T-helper 2 cell (primary cell): ENCODE measurements at places on chromosomes 2 and 18.

DNA sequence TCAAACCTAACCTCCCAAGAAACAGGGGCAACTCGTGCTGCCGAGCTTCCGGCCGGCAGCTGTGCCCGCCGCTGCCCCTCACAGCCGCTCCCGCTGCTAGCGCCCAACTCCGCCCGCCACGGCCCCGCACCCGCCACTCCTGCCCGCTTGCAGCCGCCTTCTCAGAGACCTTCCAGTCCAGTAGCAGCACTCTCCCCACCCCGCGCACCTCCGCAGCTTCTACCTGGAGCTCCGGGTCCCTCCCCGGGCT, 722 bp upstream of the C2orf15 start:
- no peak for DNase-seq

GRCh38 chr2:55883357-55883756, 40.2 kb downstream of the EFEMP1 start:
- no peak for DNase-seq

- no peak for DNase-seq
These were observed 579 bp upstream of the EMX1 start for GRCh38 chr2:72916743-72917137.

GRCh38 chr2:55917117-55917516, 6.5 kb downstream of the EFEMP1 start:
- DNase-seq, result no peak

GRCh38 chr2:173990970-173991819, 26.0 kb upstream of the SP3 start:
- DNase-seq, result no peak

GRCh38 chr2:24125956-24126355, 2.7 kb downstream of the FAM228B start:
- DNase-seq, result no peak

DNA sequence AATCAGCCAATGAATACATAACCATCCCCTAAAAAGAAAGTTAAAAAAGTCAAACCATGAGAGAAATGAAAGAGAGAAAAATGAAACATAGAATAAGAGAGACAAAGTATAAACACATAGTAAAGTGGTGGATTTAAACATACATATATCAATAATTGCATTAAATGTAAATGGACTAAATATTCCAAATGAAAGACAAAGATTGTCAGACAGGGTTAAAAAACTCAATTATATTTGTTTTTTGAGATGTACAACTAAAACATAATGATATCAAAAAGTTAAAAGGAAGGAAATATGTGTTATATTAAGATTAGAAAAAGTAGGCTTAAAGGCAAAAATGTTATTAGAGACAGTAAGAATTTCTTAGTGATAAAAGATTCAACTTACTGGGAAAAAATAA, 83.8 kb upstream of the CELF4 start:
- DNase-seq, result no peak

GRCh38 chr2:139162456-139162855, 382.3 kb upstream of the NXPH2 start:
- no peak for DNase-seq

GRCh38 chr2:224894356-224894755, 147.9 kb downstream of the DOCK10 start:
- DNase-seq, result no peak

GRCh38 chr2:203982276-203982675, 45.7 kb downstream of the ICOS start:
- no peak for DNase-seq

- no peak for DNase-seq
These were observed 307.4 kb downstream of the NDUFA10 start for GRCh38 chr2:239717706-239718105.

DNA sequence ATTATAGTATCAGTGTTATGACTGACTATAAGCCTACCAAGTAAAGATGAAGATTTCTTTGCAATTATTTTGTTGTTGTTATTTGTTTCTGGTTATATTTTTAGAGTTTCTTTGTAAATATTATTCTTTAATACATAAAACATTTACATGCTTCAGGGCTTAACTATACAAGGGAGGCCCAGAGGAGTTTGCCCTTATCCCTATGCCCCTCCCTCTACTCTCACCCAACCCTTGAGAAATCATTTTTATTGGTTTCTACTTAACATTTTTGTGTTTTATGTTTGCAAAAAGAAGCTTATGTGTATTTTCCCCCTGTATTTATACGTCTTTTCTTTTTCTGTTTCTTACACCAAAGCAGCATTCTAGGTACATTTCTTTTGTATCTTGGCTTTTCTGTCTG, 30.5 kb downstream of the MRPS9 start:
- DNase-seq, result no peak

DNA sequence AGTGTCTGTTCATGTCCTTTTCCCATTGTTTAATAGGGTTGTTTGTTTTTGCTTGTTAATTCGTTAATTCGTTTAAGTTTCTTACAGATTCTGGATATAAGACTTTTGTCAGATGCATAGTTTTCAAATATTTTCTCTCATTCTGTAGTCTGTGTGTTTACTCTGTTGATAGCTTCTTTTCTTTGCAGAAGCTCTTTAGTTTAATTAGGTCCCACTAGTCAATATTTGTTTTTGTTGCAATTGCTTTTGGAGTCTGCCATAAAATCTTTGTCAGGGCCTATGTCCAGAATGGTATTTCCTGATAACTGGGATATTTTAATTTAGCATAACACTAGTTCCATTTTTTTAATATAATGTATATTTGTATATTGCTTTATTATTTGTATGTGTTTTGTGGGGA, 1380.1 kb downstream of the SUCLG1 start:
- no peak for DNase-seq

GRCh38 chr2:42132191-42132965, 36.8 kb upstream of the EML4 start:
- DNase-seq, result no peak

DNA sequence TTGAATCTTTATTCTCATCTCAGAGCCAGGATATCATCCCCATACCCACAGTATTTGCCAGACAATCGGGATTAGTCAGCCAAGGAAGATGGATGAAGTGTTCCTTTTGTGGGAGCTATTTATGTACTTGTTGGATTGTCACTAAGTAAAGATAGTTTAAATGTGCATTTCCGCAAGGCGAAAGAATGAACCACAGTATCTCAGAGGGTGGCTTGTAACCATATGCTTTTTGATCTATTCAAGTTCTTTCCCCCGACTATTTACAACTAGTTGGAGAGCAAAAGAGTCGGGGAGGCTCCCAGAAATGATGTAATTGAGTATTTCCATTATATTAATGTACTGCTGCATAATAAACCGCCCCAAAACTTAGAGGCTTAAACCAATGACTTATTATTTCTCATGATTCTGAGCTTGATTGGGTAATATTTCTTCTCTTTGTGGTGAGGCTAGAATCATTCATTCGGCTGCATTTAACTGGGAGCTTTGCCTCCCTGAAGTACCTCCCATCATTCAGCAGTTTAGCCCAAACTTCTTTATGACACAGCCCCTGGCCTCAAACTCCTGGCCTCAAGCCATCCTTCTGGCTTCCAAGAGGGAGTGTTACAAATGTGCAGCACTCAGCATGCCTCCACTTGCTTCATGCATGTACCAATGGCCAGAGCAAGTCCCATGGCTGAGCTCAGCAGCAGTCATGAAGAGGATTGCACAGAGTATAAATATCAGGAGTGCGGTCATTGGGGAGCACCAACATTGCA, 423.7 kb downstream of the METTL4 start:
- DNase-seq, result no peak

DNA sequence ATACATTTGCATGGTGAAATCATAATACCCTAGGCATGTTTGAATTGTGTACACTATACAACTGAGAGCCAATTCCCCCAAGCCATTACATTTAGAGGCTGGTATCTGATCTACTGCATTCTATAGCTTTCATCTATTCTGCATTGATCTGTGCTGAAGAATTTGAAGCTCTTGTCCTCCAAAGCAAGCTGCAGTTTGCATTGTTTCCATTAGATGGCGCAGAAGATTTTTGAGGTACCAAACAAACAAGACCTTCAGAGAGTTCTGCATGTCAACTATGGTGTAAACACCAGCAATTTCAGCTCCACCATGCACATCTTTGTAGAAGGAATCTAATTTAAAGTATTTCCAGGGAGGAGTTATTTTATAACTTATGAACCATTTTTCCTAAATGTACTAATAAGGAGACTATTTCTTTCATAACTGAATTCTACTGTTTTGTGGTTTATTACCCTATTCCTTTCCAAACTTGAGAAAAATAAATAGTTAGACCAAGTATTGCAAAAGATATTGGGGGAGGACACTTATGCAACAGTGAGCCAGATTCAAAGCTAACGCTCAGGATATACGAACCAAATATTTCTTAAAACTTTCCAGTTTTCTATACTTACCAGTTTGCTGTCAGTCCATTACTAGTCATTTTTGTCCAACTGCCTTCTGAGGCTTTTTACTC, 761.8 kb upstream of the ACVR2A start:
- peak; percentile 23 for DNase-seq

DNA sequence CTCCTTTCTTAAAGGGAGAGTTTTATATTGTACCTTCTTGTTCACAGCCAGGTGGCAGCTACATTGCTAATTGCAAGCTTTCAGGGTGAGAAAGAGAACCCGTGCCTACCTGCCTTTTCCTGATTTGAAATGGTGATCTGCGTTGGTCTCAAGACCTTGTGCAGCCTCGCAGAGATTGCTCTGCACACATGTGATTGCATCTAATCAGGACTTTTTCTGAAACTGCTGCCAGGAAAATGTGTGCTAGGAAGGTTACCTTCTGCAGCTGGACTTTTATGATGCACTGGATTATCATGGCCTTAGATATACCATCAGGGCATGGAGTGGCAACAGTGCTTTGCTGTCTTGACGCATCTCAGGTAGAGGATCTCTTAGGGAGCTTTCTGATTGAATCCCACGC, 45.1 kb downstream of the AGAP1 start:
- DNase-seq, result no peak

DNA sequence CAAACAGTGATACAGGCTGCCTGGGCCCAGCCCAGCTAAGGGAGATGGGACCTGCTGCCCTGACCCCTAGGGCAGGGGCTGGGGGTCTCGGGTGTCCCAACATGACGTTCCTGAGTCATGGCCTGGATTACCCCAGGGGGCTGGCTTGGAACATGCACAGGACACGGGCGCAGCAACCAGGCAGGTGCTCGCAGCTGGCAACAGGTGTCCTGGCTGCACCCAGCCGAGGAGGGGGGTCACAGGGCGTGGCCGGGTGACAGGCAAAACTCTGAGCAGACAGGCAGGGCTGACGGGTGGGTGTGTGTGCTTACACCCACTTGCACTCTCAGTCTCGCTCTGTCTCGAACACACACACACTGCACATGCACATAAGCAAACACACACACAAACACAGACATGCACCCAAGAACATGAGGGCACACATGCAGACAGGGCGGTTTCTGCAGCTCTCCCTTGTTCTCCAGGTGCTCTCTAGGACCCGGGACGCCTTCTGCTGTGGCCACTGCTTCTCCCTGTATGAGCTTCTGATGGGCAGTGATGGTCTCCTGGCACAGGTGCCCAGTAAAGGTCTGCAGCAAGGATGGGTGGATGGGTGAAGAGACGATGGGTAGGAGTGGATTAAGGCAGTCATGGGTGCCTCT, 33.7 kb upstream of the TAF1B start:
- DNase-seq, result no peak

GRCh38 chr2:82641598-82642180, 1817.4 kb downstream of the SUCLG1 start:
- no peak for DNase-seq

DNA sequence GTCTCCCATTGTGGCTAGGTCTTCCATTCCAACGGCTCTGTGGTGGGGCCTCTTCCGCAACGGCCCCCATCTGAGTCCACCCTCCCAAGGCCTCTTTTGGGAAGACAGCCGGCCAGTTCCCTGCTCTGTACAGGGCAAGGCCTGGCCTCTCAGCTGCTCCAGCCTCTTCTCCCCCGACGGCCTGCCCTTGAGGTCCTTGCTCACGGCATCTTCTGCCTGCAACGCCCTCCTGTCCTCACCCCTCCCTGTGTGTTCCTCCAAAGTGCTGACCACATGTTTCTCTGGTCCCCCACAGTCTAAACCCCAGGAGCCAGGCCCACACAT, 16.0 kb downstream of the HS6ST1 start:
- no peak for DNase-seq

- no peak for DNase-seq
These were observed 183.6 kb upstream of the MGAT5 start for GRCh38 chr2:134070281-134070741.

GRCh38 chr2:106107509-106108131, 86.5 kb downstream of the UXS1 start:
- no peak for DNase-seq

GRCh38 chr2:224077773-224078507, 38.9 kb upstream of the SERPINE2 start:
- no peak for DNase-seq

DNA sequence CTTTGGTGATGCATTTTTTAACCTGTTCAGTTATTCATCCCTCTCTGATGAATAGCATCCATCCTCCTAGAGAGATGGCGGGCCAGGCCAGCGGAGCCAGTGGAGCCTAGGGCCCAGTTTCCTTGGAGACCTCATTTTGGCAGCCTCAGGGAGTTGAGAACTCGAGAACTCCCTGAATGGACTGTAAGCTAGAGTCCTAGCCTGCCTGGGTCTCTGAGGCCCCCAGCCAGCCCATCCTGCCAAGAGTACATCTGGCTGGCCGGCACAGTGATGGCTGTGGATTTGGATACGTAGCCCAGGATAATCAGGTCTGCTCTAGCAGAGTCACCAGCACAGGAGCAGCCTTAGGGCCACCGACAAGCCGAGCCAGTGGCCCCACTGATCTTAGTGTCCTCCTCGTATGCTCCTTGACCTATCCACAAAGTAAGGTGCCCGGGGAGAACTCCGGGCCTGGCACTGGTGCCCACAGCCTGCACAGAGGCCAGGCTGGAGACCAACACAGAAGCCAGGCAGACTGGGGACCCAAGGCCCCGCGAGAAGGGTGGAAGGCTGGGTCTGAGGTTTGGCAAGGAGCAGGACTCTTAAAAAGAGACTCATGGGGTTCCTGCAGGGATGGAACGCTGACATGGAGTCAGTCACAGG, 110.5 kb upstream of the MCFD2 start:
- no peak for DNase-seq

- DNase-seq, result no peak
These were observed 58.1 kb downstream of the AGAP1 start for GRCh38 chr2:235551965-235552364.

DNA sequence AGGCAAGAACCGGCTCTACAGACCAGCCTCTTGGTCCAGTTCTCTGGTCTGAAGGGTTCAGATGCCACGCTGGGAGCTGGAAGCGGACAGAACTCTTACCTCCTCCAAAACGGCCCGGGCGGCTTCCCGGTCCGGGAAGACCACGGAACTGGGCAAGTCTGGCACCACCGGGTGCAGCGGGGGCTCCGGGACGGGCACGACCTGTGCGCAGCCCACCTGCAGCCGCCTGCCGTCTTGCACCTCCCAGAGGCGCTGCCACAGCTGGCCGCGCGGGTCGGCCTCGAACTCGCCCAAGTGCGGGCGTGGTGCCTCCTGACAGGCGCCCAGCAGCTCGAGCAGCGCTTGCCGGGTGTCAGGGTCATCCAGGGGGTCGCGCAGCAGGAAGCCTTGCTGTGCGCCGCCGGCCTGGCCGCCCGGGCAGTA, 773 bp downstream of the CMPK2 start:
- DNase-seq, result no peak
